ENCODE measurements at places on chromosomes 13 and 19.

- DNase-seq = no peak
These were observed 233.1 kb downstream of the DCLK1 start for GRCh38 chr13:35898041-35898440.

GRCh38 chr19:50817941-50818858 is 5.4 kb downstream of the KLK1 start:
- DNase-seq = no peak

DNA sequence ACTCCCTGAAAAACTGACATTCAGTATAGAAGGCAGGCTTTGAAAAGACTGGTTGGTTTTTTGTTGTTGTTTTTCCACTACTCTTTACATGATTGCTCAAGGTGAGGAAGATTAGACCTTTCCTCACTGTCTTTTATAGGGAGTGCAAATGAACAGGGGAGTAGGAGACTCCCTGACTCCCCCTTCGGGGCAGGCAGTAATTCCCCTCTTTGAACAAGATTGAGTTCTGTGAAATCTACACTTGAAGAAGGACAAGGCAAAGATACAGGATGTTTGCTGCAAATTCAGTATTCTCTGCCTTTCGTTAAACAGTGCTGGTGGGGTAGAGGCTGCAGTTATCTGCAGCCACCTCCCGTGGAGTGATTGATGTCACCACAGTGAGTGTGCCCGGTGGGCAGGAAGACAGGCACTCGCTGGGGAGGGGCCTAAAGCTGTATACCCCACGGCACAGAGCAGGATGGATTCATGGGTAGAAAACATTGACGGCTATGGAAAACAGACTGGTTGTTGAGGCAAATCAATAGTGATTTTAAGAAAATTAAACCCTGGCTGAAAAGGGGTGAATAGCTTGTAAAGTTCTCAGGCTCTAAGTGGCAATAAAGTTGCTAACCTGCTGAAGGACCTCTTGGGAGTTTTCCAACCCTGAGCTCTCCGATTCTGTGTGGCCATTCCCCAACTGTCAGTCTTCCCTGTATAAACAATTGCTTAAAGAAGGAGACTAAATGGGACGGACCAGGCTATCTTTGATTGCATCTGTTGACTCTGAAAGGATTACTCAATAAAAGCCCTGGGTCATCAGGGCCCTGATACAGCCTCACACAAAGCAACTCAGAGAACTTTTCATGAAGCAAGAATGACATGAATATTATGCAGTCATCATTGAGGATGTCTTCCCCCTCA is 308.3 kb downstream of the TBC1D4 start:
- no peak for DNase-seq

- DNase-seq = no peak
These were observed 13.9 kb upstream of the CACNG6 start for GRCh38 chr19:53977429-53977990.

- no peak for DNase-seq
These were observed 62.3 kb downstream of the EFNB2 start for GRCh38 chr13:106473154-106473553.

Measured in left forelimb (tissue), 1 donor.